Left lung (tissue), 14 donors: ENCODE measurements at places on chromosomes 13 and 19. TPM values are rescaled to one million over a fixed set of nuclear protein-coding genes. Genes with fewer than 3 reads are reported as not detected.

TMEM190 gene
- not detected for total RNA-seq

PEAK3 gene
- total RNA-seq = 1.0 TPM

TRPM4 gene
- 32.5 TPM for total RNA-seq

FKBP8 gene
- 176 TPM for total RNA-seq

ZNF841 gene
- total RNA-seq = 21.0 TPM

DNA sequence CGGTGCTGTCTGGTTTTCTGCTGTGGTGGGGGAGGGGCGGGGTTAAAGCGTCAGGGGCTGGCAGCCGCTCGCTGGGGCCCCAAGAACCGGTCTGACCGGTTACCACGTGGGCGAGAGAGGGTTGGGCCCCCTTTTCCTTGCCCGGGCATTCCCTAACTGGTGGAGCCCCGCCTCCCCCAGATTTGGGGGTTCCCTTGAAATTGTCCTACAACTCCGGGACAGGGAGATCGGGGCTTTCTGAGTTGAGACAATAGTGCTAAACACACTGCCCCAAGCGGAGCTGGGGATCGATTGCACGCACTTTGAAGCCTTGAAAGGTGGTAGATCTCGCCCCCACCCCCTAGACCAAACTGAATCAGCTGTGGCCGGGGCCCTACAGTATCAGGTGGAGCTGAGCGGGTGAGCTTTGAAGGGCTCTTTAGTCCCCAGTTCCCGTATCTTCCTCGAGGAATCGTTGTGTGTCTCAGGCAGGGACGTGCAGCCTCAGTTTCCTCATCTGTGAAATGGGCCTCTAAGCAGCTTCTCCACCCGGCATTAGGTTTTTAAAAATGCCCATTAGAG lies 4.8 kb downstream of the IER2 start:
- H3K4me3 ChIP-seq = peak overlapping the region; percentile 95
- peak overlapping the region; percentile 97 for H3K27ac ChIP-seq
- peak; percentile 91 for DNase-seq
- no peaks in the 10 kb centered on the region for H3K27me3 ChIP-seq
- H3K4me1 ChIP-seq = peaks cover 6% of the 10 kb centered on the region

GRCh38 chr19:6230991-6231448 lies 48.8 kb downstream of the MLLT1 start:
- H3K27ac ChIP-seq = no peak overlapping the region
- no peaks in the 10 kb centered on the region for H3K27me3 ChIP-seq
- peaks cover 24% of the 10 kb centered on the region for H3K4me1 ChIP-seq
- no peak overlapping the region for H3K4me3 ChIP-seq
- DNase-seq = no peak

DNA sequence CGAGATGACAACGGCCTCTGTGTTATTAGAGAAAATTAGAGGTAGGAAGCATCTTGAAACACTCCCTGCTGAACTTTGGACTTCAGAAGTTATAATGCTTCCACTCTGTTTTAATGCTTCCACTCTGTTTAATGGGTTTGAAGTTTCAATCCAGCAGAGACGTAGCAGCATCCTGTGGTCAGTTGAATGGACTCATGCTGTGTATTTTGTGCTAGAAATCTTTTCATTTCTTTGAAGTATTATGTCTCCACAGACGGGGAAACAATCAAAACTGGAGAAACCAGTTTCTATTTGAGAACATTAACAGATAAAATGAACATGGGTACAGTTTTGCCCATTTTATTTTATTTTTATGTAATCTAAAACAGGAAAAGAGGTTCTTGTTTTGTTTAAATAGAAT lies 1736.2 kb downstream of the SLITRK5 start:
- no peaks in the 10 kb centered on the region for H3K27me3 ChIP-seq
- H3K4me3 ChIP-seq = no peak overlapping the region
- no peak overlapping the region for H3K27ac ChIP-seq
- H3K4me1 ChIP-seq = no peaks in the 10 kb centered on the region
- no peaks in the 10 kb centered on the region for H3K36me3 ChIP-seq

DNA sequence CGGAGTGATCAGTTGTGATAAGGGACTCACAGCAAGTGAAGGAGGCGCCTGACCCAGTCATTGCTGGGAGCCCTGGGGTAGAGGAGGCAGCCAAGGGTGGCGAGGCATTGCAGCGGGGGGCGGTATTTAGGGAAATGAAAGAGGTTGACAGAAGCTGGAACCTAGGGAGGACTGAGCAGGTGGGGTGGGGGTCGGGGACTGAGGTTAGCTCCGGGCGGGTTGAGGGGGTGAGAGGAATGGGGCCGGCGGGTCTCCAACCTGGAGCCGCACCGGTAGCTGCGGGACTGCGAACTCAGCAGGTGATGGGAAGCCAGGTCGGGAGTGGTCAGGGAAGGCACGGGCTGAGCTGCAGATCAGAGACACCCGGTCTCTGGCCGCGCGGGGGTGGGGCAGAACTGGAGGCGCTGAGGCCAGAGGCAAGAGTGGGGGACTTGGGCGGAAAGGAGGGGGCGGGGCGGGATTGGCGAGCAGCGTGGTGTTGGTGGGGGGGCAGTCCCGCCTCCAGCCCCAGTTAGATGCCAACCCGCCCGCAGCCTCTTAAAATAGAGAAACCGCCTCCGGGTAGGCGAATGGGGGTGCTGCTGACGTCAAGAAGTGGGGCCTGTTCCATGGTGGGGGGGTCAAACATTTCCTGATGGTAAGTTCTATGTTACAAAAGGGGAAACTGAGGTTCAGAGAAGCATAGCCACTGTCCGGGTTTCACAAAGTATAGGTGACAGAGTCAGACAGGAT lies 1.5 kb downstream of the MAST3 start:
- no peak overlapping the region for H3K4me3 ChIP-seq
- no peak for DNase-seq
- peaks cover 29% of the 10 kb centered on the region for H3K4me1 ChIP-seq
- H3K27me3 ChIP-seq = peaks cover 34% of the 10 kb centered on the region
- H3K27ac ChIP-seq = no peak overlapping the region

- no peaks in the 10 kb centered on the region for H3K4me1 ChIP-seq
- no peaks in the 10 kb centered on the region for H3K36me3 ChIP-seq
Measured at GRCh38 chr13:100630555-100630954, 42.0 kb upstream of the GGACT start.

DNA sequence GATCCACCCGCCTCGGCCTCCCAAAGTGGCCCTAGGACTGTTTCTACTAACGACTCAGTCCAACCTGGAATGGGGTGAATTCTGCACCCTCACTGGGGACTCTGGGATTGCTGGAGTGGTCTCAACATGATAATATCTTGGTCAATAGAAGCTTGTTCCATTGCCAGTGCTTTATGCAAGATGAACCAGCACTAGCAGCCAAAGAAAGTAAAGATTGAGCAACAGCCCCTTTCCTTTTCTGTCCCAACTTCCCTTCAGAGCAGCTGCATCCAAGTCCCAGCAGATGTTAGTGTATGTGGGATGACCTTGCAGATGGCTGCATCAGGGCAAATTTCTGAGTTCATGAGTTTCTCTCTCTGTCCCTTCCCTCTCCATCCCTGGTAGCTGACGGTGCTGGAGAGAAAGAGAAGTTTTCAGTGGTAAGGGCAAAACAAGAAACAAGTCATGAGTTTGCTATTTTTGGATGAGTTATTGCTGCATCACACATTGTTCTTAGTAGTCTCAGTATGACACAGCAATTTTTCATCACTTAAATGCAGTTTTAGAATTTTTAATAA lies 183.6 kb upstream of the EDNRB start:
- H3K4me3 ChIP-seq = no peak overlapping the region
- H3K4me1 ChIP-seq = no peaks in the 10 kb centered on the region
- no peak for DNase-seq
- H3K27me3 ChIP-seq = no peaks in the 10 kb centered on the region

GRCh38 chr13:39185326-39185725 lies 147.1 kb downstream of the NHLRC3 start:
- H3K27ac ChIP-seq = no peak overlapping the region
- H3K36me3 ChIP-seq = no peaks in the 10 kb centered on the region
- no peak for DNase-seq
- H3K4me3 ChIP-seq = no peak overlapping the region
- no peaks in the 10 kb centered on the region for H3K4me1 ChIP-seq
- H3K27me3 ChIP-seq = no peaks in the 10 kb centered on the region

- no peak overlapping the region for H3K27ac ChIP-seq
- H3K4me3 ChIP-seq = no peak overlapping the region
- no peaks in the 10 kb centered on the region for H3K27me3 ChIP-seq
- no peaks in the 10 kb centered on the region for H3K36me3 ChIP-seq
Measured at GRCh38 chr13:114328034-114328433, 13.7 kb downstream of the CHAMP1 start.

DNA sequence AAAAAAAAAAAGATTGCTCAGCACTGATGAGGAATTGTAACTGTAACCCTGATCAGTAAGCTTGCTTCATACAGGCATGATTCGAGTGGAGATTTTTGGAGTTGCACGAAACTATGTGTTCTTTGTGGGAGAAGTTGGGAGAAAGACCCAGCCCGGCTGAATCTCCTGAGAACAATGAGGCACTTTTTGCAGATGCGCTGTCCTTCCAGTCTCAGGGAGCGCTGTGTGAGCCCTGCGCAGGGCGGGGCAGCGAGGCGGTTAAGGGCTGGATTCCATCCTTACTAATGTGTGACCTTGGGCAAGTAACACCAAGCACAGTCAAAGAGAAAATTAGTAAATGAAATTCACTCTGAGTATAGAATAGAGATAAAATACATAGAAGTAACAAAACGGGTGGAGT lies 76.9 kb downstream of the SIPA1L3 start:
- H3K4me3 ChIP-seq = no peak overlapping the region
- no peaks in the 10 kb centered on the region for H3K27me3 ChIP-seq
- peaks cover 3% of the 10 kb centered on the region for H3K4me1 ChIP-seq
- no peak for DNase-seq
- H3K36me3 ChIP-seq = no peaks in the 10 kb centered on the region

DNA sequence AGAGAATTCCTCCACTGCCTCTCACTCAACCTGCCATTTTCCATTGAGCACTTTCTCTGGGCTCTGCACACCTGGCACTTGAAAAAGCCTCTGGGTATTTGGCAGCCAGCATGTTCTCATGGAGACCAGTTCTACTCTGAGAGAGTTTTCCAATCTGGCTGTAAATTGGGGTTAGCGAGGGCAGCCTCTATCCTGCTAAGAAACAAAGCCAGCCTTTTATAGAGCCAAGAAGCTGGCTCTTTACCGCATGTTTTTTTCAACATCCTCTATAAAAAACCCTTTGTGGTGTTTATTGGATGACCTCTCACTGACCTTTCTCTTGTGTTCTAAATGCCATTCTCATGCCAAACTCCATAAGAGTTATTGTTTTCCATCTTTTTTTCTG lies 52.6 kb upstream of the RCBTB2 start:
- H3K36me3 ChIP-seq = no peaks in the 10 kb centered on the region
- H3K27ac ChIP-seq = no peak overlapping the region
- no peak for DNase-seq
- H3K4me1 ChIP-seq = peaks cover 14% of the 10 kb centered on the region

GRCh38 chr13:80342471-80343371 lies 1.8 kb upstream of the SPRY2 start:
- peaks cover 6% of the 10 kb centered on the region for H3K4me1 ChIP-seq
- H3K4me3 ChIP-seq = peak overlapping the region; percentile 74
- no peaks in the 10 kb centered on the region for H3K27me3 ChIP-seq
- peak; percentile 99 for DNase-seq
- no peaks in the 10 kb centered on the region for H3K36me3 ChIP-seq

DNA sequence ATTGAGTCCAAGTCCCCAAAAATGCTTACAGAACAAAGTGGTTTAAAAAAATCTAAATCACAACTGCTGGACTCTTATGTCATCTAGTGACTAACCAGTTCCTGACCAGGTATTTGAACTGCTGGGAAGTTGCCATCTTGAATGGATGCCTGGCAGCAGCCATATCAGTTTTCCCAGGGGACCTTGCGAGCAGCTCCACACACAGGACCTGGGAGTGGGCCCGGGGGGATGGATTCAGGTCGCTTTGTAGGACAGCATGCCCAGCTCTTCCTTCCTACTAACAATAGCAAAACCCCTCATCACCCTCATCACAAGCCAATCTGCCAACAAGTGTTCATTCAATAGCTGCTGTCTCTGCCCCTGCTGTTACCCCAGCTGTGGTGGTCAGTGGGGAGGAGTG lies 65.3 kb downstream of the KCTD15 start:
- H3K27me3 ChIP-seq = no peaks in the 10 kb centered on the region
- no peak for DNase-seq
- no peak overlapping the region for H3K27ac ChIP-seq

- peaks cover 100% of the 10 kb centered on the region for H3K27me3 ChIP-seq
- no peak within 1 kb of the TSS for H3K27ac ChIP-seq
- H3K4me1 ChIP-seq = peaks cover 11% of the 10 kb centered on the region
- peak; percentile 80 for DNase-seq
- no peaks in the 10 kb centered on the region for H3K36me3 ChIP-seq
- H3K4me3 ChIP-seq = peak within 1 kb of the TSS; percentile 29
Measured at GRCh38 chr19:10517361-10517759, at the start of gene S1PR5. TSS of gene S1PR5 (minus strand) at chr19:10517447. CDS start at chr19:10515011, 2,436 bp downstream.

- H3K36me3 ChIP-seq = no peaks in the 10 kb centered on the region
- no peaks in the 10 kb centered on the region for H3K27me3 ChIP-seq
- no peaks in the 10 kb centered on the region for H3K4me1 ChIP-seq
- no peak overlapping the region for H3K27ac ChIP-seq
- no peak overlapping the region for H3K4me3 ChIP-seq
Measured at GRCh38 chr13:79245937-79246577, 160.0 kb downstream of the RBM26 start.

DNA sequence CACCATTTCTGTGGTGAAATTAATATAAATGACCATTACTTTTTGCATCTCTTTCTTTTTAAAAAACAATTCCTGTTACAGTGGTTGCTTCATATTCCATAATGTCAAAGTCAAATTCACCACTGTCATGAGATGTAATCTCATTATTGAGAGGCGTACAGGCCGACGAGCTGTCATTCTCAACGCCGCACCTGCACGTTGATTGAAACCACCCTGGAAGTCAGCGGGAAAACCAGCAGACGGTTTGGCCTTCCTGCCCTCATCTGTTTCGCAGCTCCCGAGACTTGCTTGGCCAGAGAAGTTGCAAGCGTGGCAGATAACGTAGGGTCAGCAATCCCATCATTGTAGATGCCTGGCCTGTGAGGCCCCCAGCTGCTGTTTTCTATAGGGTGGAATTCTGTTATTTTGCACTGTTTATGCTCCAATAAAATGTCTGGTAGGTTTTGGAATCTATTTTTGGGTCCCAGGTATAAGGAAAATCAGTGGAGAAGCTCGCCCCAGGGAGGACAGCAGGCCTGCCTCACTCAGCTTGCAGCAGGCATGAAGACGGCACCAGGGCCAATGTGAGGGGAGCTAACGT lies 153.4 kb downstream of the SOX1 start:
- DNase-seq = no peak
- H3K36me3 ChIP-seq = no peaks in the 10 kb centered on the region
- H3K27ac ChIP-seq = no peak overlapping the region

DNA sequence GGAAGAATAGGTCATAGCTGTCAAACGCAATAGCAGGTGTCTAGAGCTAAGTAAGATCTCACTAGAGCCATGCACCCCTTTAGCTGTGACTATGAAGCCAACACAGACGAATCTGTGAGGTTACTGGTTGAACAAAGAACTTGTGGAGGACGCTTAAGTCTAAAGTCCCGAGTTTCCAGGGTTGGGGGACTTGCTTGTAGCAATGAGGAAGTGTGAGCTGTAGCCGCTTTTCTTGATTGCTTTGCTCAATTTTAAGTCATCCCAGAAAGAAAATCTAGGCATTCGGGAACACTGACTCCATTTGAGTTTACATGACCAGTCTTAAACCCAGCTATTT lies 1.6 kb downstream of the GPC5 start:
- H3K4me1 ChIP-seq = peaks cover 19% of the 10 kb centered on the region
- DNase-seq = no peak
- no peak overlapping the region for H3K27ac ChIP-seq
- peaks cover 19% of the 10 kb centered on the region for H3K27me3 ChIP-seq
- H3K4me3 ChIP-seq = peak overlapping the region; percentile 31

GRCh38 chr19:1151917-1152587 lies 22.0 kb downstream of the SBNO2 start:
- no peak overlapping the region for H3K4me3 ChIP-seq
- H3K36me3 ChIP-seq = no peaks in the 10 kb centered on the region
- no peaks in the 10 kb centered on the region for H3K27me3 ChIP-seq
- H3K4me1 ChIP-seq = peaks cover 82% of the 10 kb centered on the region

- DNase-seq = no peak
- no peak overlapping the region for H3K4me3 ChIP-seq
- peaks cover 8% of the 10 kb centered on the region for H3K4me1 ChIP-seq
Measured at GRCh38 chr19:616062-616700, 17.2 kb downstream of the POLRMT start.
